ENCODE measurements at places on chromosomes 5 and 9.

- DNase-seq, result no peak
These were observed 1.5 kb downstream of the CDC42SE2 start for GRCh38 chr5:131265311-131265803.

- no peak for DNase-seq
These were observed 15.4 kb upstream of the EXOC3 start for GRCh38 chr5:427415-428087.

DNA sequence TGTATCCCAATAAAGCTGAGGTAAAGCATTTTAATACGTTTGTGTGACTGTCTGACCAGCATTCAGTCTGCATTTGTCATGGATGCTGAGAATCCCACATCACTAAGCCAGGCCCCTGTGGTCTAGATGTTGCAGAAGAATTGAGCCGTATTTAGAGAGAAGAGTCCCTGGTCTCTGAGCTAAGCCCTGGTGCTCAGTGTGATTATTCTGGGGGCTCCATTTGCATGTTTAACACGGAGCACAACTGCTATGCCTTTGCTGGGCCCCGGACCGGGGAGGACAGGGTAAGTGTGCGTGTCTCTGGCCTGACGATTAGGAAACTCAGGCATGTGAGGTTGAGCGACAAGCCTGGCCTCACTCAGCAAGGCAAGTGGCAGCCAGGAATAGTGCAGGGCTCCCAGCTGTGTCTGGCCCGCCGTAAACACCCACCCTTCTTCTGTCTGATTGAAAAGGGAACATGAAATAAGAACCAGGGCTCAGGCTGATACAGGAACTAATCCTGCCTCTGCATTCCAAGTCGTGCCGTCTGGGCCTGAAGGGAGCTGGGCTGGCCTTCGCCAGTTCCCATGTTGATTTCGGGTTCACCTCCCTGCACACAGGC is 22.3 kb downstream of the FAM78A start:
- DNase-seq, result no peak

DNA sequence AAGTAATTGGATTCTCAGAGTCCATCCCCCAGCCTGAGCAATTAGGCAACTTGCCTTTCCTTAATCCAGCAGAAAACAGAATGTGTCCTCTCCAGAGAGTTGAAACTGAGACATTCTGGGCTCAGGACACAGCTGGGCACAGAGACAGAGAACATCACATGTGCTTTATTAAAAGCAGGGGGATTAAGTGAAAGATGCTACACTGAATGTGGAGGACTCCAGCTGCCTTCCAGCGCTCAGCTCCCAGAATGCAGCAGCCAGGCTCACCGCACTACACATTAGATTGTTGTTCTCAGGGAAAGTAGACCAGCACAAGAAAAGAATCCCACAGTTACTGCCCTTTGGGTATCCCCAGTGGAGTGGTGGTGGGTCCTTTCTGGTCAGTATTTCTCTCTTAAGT is 141.6 kb upstream of the IL12B start:
- no peak for DNase-seq

GRCh38 chr9:123922431-123922830 is 7.5 kb downstream of the DENND1A start:
- no peak for DNase-seq

GRCh38 chr9:86413971-86414880 is 60.0 kb upstream of the TUT7 start:
- no peak for DNase-seq

GRCh38 chr9:38406476-38407186 is 14.1 kb downstream of the ALDH1B1 start:
- DNase-seq, result no peak

DNA sequence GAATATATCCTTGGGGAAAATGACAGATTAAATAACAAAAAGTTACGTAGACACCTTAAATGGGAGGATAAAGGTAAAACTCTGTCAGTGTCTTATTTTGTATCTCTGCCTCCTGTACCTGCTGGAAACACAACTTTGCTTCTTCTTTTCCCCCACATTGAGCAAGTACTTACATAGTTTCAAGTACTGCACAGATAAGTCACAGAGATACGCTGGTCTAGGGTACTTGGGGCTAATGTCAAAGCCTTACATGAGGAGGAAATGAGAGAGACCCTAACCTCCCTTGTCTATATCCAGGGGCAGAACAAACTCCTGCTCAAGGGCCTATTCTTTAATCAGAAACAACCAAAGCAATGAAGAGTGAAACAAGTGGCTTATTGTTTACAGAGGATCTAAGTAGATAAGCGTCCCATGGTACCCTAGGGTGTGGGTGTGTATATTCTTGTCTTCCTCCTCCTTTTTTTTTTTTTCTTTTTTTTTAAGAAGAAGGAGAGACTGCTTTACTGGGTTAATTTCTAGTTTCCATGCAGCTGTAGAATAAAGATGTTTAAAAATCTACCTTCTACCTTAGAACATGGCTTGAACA is 43.1 kb downstream of the ELL2 start:
- DNase-seq, result no peak

- DNase-seq, result no peak
These were observed 4.3 kb downstream of the SPATA24 start for GRCh38 chr5:139399501-139400121.

- DNase-seq, result no peak
These were observed 8.4 kb downstream of the CPLX2 start for GRCh38 chr5:175879743-175880142.
